ENCODE measurements at places on chromosomes 11 and 22. TPM values are rescaled to one million over a fixed set of nuclear protein-coding genes. Genes with fewer than 3 reads are reported as not detected.

The MRGPRF gene
- total RNA-seq = 0.57 TPM

The DERL3 gene
- total RNA-seq = 2.9 TPM

The DAGLA gene
- 0.14 TPM for total RNA-seq

The WNT11 gene
- total RNA-seq = 1.5 TPM

The OR10A2 gene
- total RNA-seq = not detected

The CALCA gene
- 0.61 TPM for total RNA-seq

The ROBO4 gene
- 1.5 TPM for total RNA-seq

The PAK1 gene
- total RNA-seq = 36.6 TPM

The EXPH5 gene
- total RNA-seq = 1.8 TPM

The MISFA gene
- total RNA-seq = 1.5 TPM

The SLC22A8 gene
- total RNA-seq = not detected

The PRG3 gene
- 83.9 TPM for total RNA-seq

The FXYD2 gene
- 78.9 TPM for total RNA-seq

The TRIM48 gene
- total RNA-seq = not detected

The HEPHL1 gene
- total RNA-seq = 0.14 TPM

The JHY gene
- total RNA-seq = 1.5 TPM

The GRM5 gene
- 0.05 TPM for total RNA-seq

The TENM4 gene
- 2.8 TPM for total RNA-seq

The TRIM51 gene
- total RNA-seq = not detected

The TMEM86A gene
- 1.9 TPM for total RNA-seq

The P2RY2 gene
- 0.52 TPM for total RNA-seq

The ELFN2 gene
- 0.28 TPM for total RNA-seq

The MMP13 gene
- 0.42 TPM for total RNA-seq

The LRFN4 gene
- total RNA-seq = 10.7 TPM

The GAL gene
- total RNA-seq = 0.42 TPM

The C11orf91 gene
- total RNA-seq = not detected

The IGLL1 gene
- 78.6 TPM for total RNA-seq

The MAJIN gene
- total RNA-seq = 0.14 TPM

The TIMM10 gene
- 46.3 TPM for total RNA-seq

The MS4A7 gene
- total RNA-seq = 13.4 TPM

The FDX1 gene
- total RNA-seq = 13.7 TPM

The RFPL3 gene
- not detected for total RNA-seq

The KCTD14 gene
- 1.2 TPM for total RNA-seq

The PRODH gene
- total RNA-seq = 3.3 TPM

The CDC45 gene
- total RNA-seq = 31.7 TPM

The GPHA2 gene
- total RNA-seq = 0.47 TPM

The PLEKHB1 gene
- total RNA-seq = 4.7 TPM

The NFAM1 gene
- total RNA-seq = 1.7 TPM

The LIPT2 gene
- total RNA-seq = 6.1 TPM

The APOL5 gene
- total RNA-seq = 0.09 TPM

The SLC25A18 gene
- 0.09 TPM for total RNA-seq

The ZNF202 gene
- total RNA-seq = 5.7 TPM
